Neural crest cell (in vitro differentiated cells): ENCODE measurements at places on chromosomes 6 and 20.

GRCh38 chr6:24431045-24431451 lies 28.3 kb downstream of the MRS2 start:
- peak; percentile 12 for DNase-seq

DNA sequence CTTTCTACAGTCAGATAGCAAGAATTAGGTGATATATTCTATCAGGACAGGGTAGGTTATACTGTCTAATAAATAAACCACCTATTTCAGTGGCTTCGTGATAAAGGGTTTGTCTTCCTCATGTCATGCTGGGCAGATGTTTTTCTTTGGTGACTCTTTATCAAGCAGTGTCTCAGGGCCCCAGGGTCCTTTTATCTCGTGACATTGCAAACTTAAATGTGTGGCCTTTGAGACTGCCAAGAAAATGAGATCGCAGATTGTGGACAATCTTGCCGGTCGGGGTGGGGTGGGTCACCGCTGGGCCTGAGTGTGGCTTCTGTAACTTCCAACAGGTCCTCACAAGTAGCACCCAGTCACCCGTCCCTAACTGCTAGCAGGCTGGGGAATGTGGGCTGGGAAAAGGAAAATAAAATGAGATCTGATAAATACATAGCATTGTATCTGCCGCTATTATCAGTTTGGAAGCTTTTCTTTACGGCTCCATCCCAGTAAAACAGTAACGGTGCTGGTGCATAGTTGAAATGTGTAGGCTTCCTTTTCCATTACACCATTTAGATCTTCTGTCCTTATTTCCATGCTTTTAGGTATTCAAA lies 50.5 kb upstream of the BMP6 start:
- no peak for DNase-seq

- no peak for DNase-seq
Observed at GRCh38 chr6:127299522-127300240, 33.0 kb downstream of the RNF146 start.

GRCh38 chr6:142872376-142872775 lies 72.6 kb downstream of the HIVEP2 start:
- DNase-seq: no peak

GRCh38 chr20:42734660-42735368 lies 454.9 kb downstream of the PTPRT start:
- no peak for DNase-seq

GRCh38 chr6:144954241-144954556 lies 669.1 kb downstream of the UTRN start:
- no peak for DNase-seq

- no peak for DNase-seq
Observed at GRCh38 chr6:108920751-108921150, 72.5 kb downstream of the ARMC2 start.

GRCh38 chr20:44585057-44585963 lies 2.9 kb downstream of the PKIG start:
- no peak for DNase-seq

GRCh38 chr20:47362361-47363219 lies 6.1 kb upstream of the ZMYND8 start:
- no peak for DNase-seq

GRCh38 chr6:170069611-170070010 lies 221.3 kb downstream of the DLL1 start:
- DNase-seq: no peak

GRCh38 chr20:22577515-22578220 lies 6.7 kb downstream of the FOXA2 start:
- no peak for DNase-seq

GRCh38 chr6:147467886-147468285 lies 40.6 kb upstream of the SAMD5 start:
- DNase-seq: no peak

GRCh38 chr6:18441251-18441979 lies 54.3 kb downstream of the RNF144B start:
- no peak for DNase-seq

GRCh38 chr6:35318196-35319171 lies 20.9 kb downstream of the DEF6 start:
- peak; percentile 97 for DNase-seq

GRCh38 chr20:62771396-62772102 lies 24.7 kb upstream of the MRGBP start:
- DNase-seq: no peak

DNA sequence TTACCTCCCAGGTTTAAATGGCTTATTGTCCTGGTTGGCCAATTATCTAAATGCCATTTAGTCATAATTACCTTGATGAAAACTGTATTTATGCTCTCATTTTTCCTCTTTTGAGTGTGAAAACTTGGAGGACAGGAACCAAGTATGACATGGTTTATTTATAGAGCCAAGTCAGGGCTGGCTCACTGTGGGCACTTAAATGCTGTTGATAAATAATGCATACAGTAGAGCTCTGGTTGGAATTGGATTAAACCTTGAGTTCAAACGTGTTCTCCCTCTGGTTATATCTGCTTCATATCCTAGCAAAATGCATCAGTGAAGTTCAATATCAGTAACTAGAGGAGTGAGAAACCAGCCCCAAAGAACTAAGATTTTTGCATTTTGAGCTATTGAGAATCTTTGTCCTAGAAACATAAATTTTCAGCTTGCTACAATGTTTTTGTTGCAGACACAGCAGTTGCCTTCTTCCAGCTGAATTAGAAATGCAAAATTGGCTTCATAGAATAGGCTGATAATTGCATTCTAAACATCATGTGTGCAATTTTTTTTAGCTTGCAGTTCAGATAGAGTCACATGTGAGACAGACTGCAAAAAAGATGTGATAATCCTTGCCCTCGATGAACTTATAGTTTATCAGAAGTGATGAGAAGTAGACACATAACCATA lies 255.8 kb downstream of the BTBD3 start:
- DNase-seq: no peak

- peak; percentile 12 for DNase-seq
Observed at GRCh38 chr6:139776041-139776440, 401.6 kb upstream of the CITED2 start.

DNA sequence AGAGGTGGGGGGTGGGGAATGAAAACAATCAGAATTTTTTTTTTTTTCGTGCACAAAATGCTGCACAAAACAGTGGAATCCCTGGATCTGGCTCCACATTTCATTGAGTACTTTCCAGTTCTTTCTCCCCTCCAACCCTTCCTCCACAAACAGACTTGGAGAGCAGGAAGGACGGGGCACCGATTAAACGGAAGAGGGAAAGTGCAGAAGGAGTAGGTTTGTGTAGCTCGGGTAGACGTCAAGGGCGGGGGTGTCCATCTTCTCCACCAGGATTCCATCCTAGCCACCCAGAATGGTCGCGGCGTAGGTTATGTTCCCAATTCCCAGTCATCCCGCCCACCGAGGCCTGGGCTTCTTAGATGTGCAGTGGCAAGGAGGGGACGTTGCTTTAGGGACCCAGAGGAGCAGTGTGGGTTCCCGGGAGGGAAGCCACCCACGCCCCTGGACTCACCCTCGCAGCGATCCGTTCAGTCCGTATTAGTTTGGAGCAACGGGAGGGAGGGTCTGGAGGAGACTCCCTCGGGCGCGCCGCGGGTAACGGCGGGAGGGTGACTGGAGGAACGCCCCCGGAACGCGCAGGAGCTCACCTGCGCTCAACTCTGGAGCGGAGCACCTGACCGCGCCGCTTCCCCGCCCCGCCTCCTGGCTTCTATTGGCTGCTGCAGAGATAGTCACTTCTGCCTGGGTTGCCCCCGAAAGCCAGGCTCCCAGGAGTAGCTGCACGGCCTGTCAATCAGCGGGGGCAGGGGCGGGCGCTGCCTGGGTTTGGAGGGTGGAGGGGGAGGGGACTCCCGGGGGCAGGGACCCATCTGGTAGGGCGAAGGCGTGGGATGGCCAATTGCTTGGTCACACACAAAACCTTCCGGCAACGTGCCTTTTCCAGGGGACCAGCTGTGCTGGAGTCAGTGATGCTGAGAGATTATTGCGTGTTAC lies at the start of gene ENPP5:
ENPP5 (minus strand) TSS at position 624 of the 933 bp plus-strand sequence. CDS start 2,718 bp downstream, outside the sequence.
- DNase-seq: peak; percentile 58

DNA sequence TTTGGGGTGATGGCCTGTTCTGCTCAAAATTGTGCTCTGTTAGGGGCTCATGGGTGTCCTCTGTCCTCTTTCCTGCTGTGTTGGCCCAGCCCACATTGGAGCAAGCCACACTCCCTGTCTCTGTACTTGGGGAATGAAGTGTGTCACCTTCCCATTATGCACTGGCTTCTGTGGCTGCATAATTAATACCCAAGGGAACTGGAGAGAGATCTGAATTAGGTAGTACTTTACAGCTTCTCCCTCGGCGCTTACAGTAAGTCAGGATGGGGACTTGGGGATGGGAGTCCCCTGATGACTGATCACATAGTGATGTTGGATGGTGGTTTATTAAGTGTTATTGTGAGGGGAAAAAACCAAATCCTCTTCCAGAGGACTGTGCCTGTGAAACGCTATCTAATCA lies 116.6 kb downstream of the FOXO3 start:
- DNase-seq: no peak

DNA sequence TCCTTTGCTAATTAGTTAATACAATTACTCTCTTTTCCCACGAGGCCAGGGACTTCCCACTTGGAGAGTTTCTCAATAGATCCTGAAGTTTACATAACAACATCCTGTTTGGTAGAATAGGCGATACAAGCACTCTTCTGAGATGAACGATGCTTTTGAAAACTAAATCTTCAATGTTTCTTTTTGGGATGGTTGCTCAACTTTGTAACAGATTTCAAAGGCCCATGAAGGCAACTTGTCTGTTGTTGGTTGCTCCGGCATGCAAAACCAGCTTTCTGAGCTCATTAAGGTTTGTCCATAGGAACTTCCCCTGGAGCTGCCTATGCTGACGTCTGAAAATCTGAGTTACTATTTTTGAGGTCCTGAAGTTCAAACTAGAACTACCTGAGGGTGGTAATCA lies 25.9 kb upstream of the ROS1 start:
- no peak for DNase-seq

DNA sequence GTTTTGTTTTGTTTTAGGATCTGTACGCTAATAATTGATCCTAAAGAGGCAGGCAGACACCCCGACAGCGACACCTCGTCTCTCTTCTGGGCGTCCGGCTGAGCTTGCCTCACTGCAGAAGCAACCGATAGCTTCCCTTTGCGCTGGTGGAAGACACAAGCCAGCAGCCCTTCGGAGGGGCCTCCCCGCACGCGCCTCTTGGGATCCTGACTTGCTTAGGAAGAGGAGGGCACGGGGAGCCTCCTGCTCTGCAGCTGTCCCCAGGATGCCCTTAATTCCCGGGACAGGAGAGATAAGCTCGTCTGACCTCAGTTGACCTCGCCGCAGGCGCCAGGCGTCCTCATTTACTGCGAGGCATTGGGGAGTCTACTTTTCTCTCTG lies 94.0 kb downstream of the CD83 start:
- DNase-seq: no peak

DNA sequence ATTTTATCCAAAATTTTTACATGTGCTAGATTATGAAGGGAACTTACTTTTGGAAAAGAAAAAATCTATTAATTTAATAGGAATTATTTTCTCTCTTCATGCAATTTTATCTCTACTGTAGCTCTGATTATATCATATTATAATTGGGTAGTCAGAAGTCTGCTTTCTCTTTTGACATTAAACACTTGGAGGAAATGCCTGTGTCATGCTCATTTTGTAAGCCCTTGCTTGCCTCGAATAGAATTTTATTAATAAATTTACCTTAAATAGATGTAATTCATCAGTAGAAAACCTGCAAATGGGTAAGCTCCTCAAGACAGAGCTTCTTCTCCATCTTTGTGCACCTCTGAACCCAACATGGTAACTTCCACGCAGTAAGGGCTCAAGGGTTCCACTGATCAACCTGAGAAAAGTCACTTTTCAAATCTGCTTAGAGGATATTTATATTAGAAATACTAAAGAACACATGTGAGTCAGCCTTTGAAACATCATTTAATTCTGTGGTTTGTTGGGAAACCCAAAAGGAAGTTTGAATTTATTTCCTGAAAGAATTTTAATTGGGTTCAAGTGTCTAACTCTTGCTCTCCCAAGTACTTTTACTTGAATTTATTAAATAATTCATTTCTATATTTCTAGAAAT lies 266.0 kb downstream of the ALDH8A1 start:
- no peak for DNase-seq

DNA sequence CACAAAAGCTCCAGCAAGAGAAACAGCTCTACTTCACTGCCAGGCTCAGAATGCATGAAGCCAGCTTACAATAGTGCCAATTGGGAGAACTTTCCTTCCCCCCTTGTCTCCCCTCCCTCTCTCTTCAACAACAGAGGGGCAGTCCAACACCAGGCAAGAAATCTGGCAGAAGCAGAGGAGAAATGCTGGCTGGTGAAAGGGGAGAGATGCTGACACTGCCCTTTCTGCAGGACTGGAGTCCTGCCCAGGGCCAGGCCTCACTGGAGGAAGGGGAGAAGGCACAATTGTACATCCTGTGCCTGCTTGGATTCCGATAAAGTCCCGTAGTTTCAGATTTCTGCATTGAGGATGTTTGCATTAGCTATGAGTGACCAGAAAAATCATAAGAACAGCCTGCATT lies 148.6 kb downstream of the LRRC1 start:
- no peak for DNase-seq

DNA sequence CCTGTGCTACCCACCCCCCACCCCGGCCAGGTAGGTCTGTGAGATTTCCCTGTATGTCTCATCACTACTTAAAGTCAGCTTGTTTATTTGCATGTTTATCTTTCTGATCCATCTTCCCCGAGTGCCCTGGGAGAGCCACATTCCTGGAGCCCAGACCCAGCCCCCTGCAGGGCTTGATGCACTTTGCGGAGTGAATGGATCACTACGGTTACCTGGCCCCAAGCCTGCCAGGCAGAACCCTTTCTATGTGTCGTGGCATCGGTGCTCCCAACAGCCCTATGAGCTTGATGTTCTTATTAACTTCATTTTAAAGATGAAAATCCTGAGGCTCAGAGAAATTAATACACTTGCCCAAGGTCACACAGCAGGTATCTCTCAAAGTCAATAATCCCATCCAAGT lies 13.6 kb upstream of the SLCO4A1 start:
- no peak for DNase-seq

- DNase-seq: no peak
Observed at GRCh38 chr6:150072201-150072600, 3.3 kb upstream of the ULBP3 start.

- no peak for DNase-seq
Observed at GRCh38 chr6:1872649-1873131, 263.0 kb downstream of the FOXC1 start.

- no peak for DNase-seq
Observed at GRCh38 chr6:165599121-165599520, 63.9 kb downstream of the PDE10A start.

GRCh38 chr6:167546611-167547327 lies 221.9 kb downstream of the TTLL2 start:
- DNase-seq: no peak

DNA sequence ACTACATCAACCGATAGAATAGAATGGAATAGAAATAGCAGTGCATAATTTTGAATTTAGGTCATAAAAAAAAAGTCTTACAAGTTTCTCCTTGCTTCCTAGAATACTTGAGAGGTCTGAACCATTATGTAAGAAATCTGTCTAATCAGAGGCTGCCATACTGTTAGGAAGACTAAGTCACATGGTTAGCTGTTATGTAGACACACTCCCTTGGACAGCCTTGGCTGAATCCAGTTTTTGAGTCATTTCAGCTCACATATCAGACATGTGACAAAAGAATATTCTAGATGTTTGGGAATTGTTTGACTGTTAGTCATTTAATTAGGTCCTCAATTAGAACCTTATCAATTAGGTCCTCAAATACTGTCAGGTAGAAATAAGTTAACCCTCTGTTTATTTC lies 1601.4 kb downstream of the GRIK2 start:
- no peak for DNase-seq

- DNase-seq: no peak
Observed at GRCh38 chr6:21438237-21438985, 155.1 kb upstream of the SOX4 start.
